ENCODE measurements at places on chromosomes 11 and 22.

GRCh38 chr11:34609850-34610249 lies 11.0 kb upstream of the EHF start:
- DNase-seq = no peak

DNA sequence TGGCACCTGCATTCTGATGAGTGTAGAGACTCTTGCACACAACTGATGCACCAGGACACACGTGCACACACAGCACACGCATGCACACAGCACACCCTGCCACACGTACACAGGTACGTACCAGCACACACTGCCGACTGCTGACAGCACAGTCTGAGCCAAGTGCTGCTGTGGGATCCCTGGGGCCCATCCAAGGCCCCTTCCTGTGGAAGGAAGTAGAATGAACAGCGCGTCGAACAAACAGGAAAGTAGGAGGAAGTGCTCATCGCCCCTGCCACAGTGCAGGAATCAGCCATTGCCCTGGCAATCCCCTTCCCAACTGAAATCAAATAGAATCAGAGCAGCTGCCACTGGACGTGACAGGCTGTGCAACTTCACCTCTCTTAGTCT lies 57.9 kb downstream of the CD82 start:
- DNase-seq = no peak

DNA sequence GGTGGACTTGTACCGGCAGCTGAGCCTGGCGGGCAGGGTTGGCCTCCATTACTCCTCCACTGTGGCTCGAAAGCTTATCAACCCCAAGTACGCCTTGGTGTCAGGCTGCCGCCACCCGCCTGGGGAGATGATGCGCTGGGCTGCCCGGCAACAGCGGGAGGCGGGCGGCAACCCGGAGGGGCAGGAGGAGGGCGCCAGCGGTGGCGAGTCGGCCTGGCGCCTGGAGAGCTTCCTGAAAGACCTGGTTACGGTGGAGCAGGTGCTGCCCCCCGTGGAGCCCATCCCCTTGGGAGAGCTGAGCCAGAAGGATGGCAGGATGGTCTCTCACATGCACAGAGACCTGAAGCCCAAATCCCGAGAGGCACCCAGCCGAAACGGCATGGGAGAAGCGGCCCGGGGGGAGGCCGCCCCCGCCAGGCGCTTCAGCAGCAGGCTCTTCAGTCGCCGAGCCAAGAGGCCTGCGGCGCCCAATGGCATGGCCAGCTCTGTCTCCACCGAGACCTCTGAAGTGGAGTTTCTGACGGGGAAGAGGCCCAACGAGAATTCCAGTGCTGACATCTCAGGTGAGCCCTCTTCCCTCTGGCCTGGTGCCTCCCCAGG lies 26.7 kb downstream of the FAM83F start:
- DNase-seq = no peak

- DNase-seq = no peak
These were observed 24.3 kb downstream of the PDGFB start for GRCh38 chr22:39220450-39220849.

DNA sequence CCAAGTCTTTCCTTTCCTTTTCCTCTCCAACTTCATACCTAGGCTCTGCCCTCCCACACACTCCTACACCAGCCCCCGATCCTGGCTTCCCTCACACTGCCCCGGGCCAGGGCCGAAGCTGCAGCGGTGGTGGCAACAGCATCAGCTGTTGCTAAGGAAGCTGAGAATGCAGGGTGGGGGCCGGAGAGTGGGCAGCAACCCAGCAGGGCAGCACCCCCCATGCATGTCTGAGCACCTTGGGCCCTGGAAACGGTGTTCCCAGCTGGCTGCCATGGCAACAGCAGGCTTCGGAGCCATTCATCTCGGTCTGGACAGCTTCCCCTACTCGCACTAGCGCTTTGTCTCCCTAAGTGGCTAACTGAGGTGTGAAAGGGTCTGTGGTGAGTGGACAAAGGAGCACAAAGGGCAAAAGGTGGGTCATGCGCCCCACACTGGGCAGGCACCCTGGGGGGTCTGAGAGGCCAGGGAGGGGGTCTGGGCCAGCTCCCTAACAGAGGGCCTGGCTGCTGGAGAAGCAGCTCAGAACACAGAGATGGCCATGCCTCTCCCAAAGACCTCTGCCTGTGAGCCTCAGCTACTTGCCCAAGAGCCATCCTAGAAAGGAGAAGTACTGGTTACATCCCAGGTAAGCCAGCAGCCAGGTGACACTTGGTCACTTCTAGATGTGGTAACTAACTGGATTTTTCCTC lies 42.1 kb upstream of the JAM3 start:
- no peak for DNase-seq

DNA sequence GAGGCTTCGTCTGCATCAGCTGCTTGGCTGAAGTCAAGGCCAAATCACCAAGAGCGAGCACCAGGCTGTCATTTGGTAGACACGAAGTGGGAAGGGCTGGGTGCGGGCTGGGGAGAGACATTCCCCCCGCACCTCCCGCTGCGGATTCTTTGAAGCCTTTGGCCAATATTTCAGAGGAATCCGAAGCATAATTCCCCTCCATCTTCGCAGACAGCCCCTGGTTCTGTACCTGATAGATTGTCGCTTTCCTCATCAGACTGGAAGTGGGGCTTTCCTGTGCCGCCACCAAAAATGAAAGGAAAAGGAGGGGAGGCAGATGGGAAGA lies 15.3 kb downstream of the BLID start:
- DNase-seq = no peak

DNA sequence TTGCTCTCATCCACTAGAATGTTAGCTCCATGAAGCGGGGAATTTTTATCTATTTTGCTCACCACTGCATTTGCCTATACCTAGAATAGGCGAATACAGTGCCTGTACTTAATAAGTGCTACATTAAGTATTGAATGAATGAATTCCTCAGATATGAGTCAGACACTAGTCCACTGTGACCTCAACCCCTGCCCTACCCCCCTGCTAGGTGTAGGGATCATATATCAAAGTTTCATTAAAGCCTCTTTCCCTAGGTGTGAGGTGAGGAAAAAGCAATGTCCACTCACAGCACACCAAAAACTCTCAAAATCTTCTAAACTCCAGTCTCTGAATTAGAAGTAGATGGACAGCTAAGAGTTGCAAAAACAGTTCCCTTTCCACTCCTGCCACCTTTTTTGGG lies 9.8 kb upstream of the PSMA1 start:
- no peak for DNase-seq

- DNase-seq = no peak
These were observed 86.8 kb downstream of the NECTIN1 start for GRCh38 chr11:119641983-119642745.

- DNase-seq = no peak
These were observed 11.5 kb upstream of the CASP4 start for GRCh38 chr11:104979839-104980238.

GRCh38 chr22:31538815-31539214 lies 42.5 kb downstream of the SFI1 start:
- DNase-seq = no peak

- no peak for DNase-seq
These were observed 27.5 kb downstream of the DHCR7 start for GRCh38 chr11:71420455-71421241.

Measured in spinal cord (tissue), 10 donors.